ENCODE measurements at places on chromosomes 3 and 15.

DNA sequence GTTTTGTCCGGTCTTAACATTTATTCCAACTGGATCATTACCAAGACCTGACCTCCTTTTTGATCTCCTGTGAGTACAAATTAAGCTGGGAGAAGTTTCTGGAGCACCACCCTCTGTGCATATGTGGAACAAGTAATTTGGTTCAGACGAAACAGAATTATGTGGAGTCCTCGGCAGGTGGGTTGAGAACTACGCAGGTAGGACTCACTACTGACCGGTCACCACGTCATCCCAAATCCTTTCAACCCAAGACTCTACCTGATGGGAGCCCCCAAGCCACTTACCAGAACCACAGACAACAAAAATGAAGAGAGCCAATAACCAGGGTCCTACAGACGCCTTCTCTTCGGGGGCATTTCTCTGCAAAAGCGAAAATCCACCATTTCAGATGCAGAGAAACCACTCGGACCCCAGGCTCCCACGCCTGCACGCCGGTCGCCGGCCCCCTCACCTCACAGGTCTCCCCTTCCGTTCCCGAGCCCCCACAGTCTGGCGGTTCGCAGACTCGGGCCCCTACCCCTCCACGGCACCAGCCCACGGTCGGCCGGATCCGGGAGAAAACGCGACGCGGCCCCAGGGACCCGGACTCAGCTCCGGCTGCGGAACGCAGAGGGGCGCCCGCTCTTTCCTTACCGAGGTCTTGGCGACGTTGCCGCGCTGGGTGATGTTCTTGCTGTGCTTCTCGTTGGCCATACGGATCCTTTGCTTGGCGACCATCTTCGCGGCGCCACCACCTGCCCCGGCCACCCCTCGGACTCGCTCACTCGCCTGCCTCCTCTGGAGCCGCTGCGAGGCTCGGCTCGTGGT lies 674 bp downstream of the SERP1 start:
- DNase-seq, result peak; percentile 56

DNA sequence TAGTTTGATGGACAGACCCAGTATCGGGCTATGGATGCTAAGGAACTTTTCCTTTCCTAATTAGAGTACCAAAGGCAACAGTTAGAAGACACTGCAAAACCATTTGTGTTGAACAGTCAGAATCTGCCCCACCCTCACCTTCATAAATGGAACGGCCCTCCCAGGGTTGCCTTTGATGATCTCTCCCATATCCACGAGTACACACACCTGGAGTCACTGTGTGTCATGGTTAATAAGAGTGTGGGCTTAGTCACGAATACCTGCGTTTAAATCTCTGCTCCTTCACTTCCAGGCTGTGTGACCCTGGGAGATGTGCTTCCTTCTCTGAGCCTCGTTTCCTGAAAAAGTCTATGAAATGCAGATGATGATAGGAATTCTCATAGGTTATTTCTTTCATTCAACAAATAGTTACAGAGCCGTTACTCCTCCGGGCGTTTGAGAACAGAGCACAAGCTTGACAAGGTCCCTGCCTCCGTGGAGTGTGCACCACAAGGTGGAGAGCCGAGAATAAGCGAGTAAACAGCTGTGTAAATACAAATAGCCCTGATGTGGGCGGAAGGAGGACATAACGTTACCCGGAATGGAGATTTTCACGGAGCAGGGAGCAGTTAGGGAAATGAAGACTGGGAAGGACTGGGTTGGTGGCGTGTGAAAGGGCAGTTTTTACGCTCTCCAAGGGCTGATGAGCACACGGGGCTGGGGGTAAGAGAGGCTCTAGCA lies 6.7 kb downstream of the SLC51A start:
- DNase-seq, result no peak

DNA sequence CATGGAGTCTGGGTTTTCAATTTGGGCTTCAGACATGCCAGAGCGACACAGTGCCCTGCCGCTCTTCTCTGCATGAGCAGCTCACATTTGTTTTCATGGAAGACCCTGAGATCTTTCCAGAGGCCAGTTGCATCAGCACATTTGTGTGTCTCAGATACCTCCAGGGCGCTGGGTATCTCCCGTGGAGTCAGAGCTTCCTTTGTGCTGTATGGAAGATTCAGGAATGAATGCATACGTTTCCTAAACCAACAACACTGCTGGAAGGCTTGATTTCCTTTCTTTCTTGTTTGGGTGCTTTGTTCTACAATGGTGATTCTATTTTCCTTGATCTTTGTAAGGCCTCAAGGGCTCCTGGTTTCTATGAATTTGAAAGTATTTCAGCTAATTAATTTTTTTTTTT lies 106.5 kb downstream of the CACNA2D3 start:
- DNase-seq, result no peak

DNA sequence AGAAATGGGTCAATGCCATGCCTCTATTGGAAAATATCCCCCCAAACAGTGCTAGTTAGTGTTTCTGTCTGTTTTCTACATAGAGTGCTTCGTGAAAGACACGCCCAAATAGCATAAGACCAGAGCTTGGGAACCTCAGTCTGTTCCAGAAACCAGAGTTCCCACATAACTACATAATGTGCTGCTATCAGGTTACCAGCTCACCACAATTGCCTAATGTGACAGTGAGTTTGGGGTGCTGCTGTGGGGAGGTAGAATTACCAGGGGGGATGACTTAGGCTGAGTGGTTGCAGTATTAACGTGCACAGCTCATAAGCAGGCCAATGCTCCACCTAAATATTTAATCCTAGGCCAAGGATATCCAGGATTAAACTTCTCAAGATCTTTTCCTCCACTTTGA lies 39.2 kb downstream of the DUT start:
- no peak for DNase-seq

- no peak for DNase-seq
Observed at GRCh38 chr3:27201492-27201891, 167.7 kb downstream of the NEK10 start.

Data from OCI-M1 (cell line).